ENCODE measurements at places on chromosomes 1 and 21.

DNA sequence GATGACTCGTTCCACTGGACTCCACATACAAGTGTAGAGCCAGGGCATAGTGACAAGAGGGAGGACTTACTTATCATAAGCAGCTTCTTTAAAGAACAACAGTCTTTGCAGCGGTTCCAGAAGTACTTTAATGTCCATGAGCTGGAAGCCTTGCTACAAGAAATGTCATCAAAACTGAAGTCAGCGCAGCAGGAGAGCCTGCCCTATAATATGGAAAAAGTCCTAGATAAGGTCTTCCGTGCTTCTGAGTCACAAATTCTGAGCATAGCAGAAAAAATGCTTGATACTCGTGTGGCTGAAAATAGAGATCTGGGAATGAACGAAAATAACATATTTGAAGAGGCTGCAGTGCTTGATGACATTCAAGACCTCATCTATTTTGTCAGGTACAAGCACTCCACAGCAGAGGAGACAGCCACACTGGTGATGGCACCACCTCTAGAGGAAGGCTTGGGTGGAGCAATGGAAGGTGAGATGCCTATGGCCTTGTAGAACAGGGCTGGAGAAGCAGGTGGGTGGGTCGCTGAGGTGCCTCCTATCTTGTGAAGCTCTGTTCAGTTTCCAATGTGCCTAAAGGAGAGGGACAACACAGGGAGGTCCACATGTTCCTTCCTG is 12.1 kb downstream of the MIA3 start:
- no peak for DNase-seq

- no peak for DNase-seq
Observed at GRCh38 chr1:11335417-11336056, 62.5 kb downstream of the UBIAD1 start.

DNA sequence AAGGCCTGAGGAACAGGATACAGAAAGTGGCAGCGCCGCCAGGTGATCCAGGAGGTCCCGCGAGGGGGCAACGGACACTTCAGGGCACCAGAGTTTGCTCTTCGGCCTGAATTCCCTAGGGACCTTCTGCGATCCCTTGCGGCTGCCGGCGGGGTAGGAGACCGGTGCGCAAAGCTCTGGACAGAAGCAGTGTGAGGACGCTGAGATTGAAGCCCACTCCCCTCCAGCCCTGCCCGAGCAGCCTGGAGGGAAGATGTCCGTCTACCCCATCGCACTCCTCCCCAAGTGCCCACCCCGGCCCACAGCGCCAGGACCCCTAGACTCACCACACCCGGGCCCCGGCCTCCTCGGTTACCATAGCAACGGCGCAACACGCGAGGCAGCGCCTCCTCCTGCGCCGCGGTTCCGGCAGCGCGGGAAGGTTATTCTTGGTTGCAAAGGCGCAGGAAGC is at the start of gene ANKRD45:
Gene ANKRD45, minus strand, starts transcription at position 361 of the 451 bp plus-strand sequence. CDS start 10,433 bp downstream, outside the sequence.
- DNase-seq = peak; percentile 79

GRCh38 chr1:198604975-198605374 is 33.9 kb upstream of the PTPRC start:
- no peak for DNase-seq

DNA sequence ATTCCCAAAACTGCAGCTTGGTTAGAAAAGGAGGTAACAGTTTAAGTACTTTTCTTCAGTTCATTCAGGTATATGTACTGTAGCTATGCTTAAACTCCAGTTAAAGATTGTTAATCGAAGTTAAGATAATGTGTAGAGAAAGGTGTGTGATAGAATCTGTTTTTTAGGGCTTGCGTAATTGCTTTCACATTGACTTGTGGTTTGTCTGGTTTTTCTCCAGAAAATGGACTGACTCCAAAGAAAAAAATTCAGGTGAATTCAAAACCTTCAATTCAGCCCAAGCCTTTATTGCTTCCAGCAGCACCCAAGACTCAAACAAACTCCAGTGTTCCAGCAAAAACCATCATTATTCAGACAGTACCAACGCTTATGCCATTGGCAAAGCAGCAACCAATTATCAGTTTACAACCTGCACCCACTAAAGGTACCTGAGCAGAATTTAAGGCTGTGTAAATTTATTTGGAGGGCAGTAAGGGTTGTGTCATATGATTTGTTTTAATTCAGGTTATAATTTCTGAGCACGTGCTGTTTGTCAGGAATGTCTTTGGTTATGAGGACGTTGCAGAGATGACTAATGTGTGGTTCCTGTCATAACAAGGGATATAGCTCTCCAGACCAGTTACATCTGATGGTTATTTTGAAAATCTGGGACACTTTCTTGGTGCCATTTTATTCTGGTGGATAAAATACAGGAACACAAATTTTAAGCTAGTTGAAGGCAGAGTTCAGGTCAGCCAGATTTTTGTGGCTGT is 26.0 kb downstream of the ATF6 start:
- no peak for DNase-seq

GRCh38 chr1:202038688-202039346 is 28.4 kb downstream of the ELF3 start:
- no peak for DNase-seq

DNA sequence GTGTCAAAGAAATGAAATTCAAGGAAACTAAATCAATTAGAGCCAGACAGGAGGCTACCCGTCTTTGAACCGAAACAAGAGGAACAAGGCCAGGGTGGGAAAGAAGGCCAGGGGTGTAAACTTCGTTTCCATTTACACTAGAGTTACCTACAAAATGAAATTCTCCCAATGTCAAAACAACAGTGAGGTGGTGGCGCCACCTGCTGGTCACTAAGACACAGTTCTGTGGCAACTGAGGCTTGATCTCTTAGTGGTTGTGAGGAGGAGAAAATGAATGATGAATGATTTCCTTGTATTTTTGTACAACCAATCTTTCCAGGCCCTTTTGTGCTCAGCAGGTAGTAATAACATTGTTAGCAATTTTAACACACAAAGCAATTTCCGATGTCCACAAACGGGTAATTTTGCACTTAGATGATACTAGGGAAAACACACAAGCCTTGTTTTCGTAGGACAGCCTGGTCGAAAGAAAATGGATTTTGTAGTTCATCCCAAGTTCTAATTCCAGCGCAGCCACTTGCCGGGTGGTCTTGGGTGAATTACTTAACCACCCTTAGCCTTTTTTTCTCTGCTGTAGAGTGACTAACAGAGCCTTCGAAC is 54.8 kb upstream of the SOD1 start:
- DNase-seq = peak; percentile 54

DNA sequence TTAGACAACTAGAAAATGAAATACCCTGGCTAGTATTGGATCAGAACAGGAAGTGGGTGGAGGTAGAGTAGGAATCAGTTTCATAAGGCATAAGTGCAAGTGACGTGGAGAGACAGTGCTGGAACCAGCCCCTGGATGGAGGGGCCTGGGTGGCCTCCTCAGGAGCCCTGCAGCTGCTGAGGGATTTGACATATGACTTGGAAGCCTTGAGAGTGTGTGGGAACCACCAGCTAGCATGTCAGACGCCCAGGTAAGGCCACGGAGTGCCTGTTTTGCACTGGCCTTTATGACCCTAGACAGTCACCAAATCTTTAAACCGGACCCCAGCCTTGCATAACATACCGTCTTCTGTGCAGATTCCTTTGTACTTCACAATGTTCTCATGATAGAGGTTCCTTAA is 94.4 kb downstream of the RAVER2 start:
- DNase-seq = no peak

GRCh38 chr1:222404710-222405109 is 143.2 kb downstream of the HHIPL2 start:
- no peak for DNase-seq

DNA sequence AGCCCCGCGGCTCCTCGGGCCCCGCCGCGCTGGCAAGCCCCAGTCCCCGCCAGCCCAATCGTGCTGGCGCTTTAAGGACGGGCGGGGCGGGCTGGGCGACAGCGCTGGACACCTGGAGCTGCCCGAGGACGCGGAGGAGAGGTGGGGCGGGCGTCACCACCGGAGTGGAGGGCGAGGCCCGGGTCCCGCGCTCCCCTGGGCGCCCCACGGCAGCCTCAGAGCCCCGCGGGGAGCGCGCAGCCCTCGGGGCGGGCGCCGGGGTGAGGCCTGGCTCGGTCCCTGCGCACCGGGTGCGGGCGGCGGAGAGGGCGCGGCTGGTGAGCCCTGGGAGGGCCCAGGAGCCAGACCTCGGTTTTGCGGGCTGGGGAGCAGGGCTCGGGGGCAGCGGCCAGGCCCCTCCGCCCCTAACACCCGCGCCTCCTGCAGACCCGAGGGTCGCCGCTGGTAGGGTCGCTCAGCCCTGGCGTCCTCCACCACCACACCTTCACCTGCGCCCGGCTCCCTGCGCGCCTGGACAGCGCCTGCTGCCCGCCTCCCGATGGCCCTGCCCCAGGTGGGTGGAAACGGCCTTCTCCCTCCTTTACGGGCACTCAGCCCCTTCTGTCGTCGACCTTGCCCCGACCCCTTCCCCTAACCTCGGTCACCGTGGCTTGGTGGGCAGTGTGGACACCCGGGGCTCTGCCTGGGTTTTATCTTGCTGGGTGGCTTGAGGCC is at the start of gene TMEM61:
Gene TMEM61, plus strand, starts transcription at position 101 of the 714 bp plus-strand sequence. Its CDS starts 438 bp downstream, at position 539.
- no peak for DNase-seq

DNA sequence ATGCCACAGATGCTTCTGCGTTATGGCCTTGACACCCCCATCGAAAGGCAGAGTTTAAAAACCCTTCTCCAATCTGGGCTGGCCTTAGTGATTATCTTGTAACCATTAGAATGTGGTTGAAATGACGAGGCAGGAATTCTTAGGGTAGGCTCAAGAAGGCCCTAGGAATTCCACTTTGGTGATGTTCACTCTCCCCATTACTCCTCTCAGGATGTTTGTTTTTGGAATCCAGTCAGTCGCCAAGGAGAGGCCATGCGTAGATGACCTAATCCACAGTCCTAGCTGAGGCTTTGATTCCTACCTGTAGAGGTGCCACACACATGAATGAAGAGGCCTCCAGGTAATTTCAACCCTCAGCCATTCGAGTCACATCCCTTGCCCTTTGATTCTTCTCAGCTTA is 318.2 kb downstream of the NEGR1 start:
- no peak for DNase-seq

GRCh38 chr21:36647279-36648093 is 51.4 kb upstream of the SIM2 start:
- no peak for DNase-seq

GRCh38 chr1:54126271-54126815 is 26.5 kb downstream of the CDCP2 start:
- no peak for DNase-seq

GRCh38 chr1:183226963-183227362 is 40.9 kb downstream of the LAMC2 start:
- DNase-seq = peak; percentile 73
